CD4-positive, alpha-beta T cell treated with Interleukin-17A for 4 hours (primary cell): ENCODE measurements at places on chromosomes 6 and 20.

DNA sequence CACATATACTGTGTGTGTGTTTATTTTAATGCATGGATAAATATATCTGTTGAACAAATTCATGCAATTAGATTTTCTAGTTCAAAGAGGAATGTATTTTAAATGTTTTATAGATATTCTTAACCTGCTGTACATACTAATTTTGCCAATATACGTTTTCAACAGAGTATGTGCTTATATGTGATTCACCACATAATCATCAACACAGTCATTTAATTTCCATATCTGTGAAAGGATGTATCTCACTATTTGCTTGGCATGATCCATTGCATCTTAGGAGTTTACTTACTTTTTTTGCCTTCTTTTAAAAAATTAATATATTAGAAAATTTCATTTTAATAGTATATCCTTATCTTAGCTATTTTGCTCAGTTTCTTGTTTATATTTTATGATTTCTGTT lies 902.3 kb upstream of the CITED2 start:
- DNase-seq, result no peak

DNA sequence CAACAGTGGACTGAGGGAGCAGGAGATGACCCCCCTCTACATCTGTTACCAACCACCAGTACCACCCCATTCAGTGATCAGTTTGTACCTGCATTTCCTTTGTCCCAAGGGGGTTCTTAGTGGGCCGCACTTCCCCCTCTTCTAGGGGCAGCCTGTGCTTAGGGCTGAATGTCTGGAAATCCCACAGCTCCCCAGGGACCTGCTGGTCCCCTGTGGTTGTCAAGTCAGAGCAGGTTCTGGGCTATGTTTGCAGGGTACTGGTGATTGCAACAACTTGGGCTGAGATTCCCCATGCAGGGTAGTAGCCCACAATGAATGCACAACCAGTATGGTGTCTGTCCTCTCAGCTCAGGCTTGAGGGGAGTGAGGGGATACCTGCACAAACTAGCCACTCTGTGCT lies 39.7 kb upstream of the COL10A1 start:
- no peak for DNase-seq

- no peak for DNase-seq
Observed at GRCh38 chr6:3523966-3524365, 67.1 kb upstream of the SLC22A23 start.

GRCh38 chr20:10763112-10763511 lies 89.3 kb upstream of the JAG1 start:
- DNase-seq, result no peak

- DNase-seq, result no peak
Observed at GRCh38 chr6:25844518-25844917, 12.7 kb upstream of the SLC17A1 start.
